ENCODE measurements at places on chromosomes 1 and 21.

- DNase-seq: no peak
Observed at GRCh38 chr1:119083980-119084379, 56.5 kb downstream of the WARS2 start.

GRCh38 chr1:165215676-165216075 lies 140.8 kb downstream of the LMX1A start:
- DNase-seq: no peak

- DNase-seq: no peak
Observed at GRCh38 chr1:19923137-19923952, at the start of gene PLA2G2E. Gene PLA2G2E (minus strand): TSS chr1:19923617. CDS start chr1:19923559, 58 bp downstream.

GRCh38 chr1:85328713-85329397 lies 52.4 kb upstream of the BCL10 start:
- DNase-seq: peak; percentile 99

DNA sequence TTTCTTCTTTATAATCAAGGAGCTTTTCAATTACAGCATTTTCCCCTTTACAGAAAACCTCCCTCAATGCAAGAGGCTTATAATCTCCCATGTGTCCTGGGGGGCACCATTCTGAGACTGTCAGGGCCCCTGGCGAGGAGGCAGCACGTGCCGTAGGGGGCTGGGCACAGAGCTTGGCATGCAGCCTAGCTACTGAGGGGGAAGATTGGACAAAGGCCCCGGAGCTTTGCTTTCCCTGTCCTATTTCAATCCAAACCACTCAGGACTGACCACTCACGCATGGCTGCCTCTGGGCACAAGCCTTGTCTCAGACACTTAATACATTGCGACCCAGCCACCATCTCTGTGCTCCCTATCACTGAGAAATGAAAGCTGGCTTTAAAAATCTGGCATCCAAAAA lies 2.8 kb upstream of the RAP1GAP start:
- no peak for DNase-seq

- DNase-seq: peak; percentile 94
Observed at GRCh38 chr1:32992489-32993323, 28.1 kb upstream of the RNF19B start.

- DNase-seq: no peak
Observed at GRCh38 chr21:35051287-35051818, 2.3 kb upstream of the RUNX1 start.

DNA sequence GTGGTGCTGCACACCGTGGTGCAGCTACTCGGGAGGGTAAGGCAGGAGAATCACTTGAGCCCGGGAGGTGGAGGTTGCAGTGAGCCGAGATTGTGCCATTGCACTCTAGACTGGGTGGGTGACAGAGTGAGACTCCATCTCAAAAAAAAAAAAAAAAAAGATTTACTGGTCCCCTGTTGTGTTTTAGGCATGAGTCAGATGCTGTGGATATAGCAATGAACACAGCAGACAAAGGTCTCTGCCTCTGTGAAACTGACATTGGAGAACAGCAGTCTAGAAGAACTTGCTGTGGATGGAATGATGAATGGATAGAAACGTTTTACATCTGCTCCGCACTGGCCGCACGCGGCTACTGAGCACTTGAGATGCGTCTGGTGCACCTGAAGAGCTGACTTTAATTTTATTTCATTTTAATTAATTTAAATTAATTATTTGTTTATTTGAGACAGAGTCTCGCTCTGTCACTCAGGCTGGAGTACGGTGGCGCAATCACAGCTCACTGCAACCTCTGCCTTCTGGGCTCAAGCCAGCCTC lies 24.5 kb upstream of the EPHA2 start:
- DNase-seq: no peak

DNA sequence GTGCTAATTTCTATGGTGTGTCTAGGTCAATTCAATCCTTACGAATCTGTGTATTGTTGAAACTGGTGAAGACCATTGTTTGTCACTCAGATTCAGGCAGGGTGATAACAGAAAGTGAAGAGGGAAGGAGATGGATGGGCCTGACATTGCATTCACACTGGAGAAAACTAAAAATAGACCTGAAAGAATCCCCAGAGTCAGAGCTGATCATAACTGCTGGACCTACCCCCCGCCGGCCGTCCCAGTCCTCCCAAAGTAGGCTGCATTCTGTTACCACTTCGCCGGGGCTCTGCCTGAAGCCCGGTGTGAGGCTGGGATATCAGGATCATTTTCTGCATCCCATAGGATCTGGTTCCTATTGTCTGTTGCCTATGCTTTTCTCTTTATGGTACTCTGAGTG lies 121.1 kb downstream of the NUF2 start:
- no peak for DNase-seq

DNA sequence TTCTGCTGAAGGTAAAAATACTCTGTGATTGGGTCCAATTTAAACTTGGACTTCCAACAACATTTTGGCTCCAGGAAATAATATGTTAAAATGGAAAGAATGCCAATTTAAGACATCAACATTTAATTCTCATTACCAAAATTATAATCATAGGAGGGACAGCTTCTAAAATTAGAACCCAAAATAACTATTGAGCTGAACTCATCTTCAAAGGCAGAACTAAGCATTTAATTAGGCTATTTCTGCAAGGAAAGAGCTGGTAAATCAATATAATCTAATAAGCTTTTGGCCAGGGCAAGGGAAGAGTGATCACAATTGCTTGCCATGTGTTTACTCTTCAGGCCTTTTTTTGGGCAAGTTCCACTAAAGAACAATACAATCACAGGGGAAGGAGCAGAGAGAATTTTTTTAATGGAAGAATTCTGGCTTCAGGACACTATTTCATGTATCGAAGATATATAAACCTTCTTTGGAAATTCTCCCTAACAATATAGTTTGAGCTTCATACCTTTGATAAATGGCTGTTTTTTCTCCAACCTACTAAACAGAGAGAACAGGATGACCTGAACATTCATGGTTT lies 133.1 kb upstream of the PTBP2 start:
- DNase-seq: no peak

DNA sequence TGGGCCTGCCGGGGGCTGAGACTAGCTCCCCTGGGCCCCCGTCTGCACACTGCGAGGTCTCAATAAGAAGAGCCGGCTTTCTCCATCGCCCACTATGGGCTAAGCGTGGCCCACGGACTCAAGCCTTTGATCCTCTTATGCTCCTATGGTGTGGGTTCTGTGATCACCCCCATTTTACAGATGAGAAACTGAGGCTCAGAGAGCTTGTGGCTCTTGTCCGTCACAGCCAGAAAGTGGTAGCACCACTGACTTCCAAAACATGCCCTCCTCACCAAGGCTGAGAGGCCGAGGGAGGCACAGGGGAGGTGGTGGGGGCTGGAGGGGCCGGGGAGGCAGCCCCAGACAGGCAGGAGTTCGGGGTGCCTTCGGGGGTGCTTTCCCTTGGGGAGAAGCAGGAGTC lies 39.0 kb upstream of the CASZ1 start:
- DNase-seq: no peak

DNA sequence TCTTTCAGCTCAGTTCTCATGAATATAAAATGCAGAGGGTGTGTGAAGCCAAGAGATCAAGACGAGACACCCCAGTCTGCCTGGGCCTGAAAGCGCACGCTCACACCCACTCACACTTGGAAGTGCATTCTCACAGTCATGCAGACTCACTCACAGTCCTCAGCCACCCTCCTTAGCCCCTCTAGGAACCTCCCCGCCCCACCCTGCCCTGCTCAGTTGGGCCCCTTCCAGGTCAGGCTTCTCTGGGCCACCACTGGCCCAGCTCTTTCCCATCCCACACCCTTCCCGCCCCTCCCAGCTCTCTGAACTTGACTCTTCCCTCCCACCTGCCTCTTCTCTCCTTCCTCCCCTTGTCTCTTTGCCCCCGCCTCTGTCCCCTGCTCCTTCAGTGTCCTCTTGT lies 93.8 kb downstream of the EPHB2 start:
- DNase-seq: no peak

- DNase-seq: no peak
Observed at GRCh38 chr1:235073331-235073967, 55.2 kb downstream of the TOMM20 start.

DNA sequence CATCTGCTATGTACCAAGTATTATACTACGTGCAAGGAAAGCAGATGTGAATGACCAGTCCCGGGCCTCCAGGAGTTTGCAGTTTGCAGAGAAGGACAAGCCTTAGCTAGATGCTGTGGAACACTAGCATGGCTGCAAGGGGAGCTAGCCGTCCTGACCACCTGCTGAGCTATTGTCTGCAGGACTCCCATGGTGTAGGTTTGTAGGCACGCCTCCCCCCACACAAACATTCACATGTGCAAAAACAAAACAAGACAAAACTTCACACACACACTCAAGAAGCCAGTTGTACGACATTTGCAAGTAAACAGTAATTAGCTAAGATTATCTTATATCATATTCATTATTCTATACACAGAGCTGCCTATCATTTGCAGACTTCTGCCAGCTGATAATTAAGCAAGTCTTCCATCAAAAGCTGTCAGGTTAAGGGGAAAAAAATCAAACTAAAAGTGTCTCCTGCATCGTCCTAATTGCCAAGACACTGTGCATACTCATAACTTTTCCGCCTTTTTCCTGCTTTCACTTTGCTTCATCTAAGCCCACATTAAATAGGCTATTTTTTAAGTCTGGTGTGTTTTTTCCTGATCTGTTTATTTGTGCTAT lies 10.7 kb upstream of the HNRNPU start:
- DNase-seq: no peak

DNA sequence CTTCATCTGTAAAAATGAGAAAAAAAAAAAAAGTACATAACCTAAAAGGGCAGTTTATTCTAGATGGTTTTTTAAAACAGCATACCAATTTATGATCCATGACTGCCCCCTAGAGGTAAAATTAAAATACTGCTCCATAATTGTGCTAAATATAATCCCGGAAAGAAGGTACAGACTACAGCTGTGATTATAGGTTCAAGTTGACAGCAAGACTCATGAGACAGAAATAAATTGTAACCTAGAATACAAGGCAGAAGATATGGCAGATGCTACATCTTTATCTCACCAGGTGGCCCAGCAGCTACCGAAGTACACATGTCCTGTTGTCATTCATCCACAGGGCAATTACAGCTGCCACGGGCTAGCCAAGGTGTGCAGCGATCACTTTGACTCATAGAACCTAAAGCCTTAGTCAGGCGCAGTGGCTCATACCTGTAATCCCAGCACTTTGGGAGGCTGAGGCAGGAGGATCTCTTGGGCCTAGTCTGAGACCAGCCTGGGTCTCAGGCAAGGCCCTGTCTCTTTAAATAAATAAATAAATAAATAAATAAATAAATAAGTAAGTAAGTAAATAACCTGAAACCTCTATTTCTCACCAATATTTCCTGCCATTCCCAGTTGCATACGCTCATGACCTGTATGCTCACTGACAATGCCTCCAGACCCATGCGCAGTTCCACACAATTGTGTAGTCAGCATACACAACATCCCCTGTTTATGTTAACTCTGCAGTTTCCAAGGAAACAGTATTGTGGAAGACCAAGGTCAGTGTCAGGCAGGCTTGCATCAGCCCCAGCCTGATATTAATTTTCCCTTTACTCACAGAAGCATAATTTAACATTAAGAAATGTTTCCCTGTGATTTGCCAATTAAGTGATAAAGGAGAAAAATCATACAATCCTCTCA lies 18.3 kb upstream of the PPIE start:
- DNase-seq: no peak

- no peak for DNase-seq
Observed at GRCh38 chr21:32807717-32808380, 36.3 kb upstream of the PAXBP1 start.

GRCh38 chr21:41369105-41369919 lies 7.5 kb downstream of the MX2 start:
- no peak for DNase-seq

- DNase-seq: no peak
Observed at GRCh38 chr1:119326251-119326650, 42.3 kb upstream of the HAO2 start.

DNA sequence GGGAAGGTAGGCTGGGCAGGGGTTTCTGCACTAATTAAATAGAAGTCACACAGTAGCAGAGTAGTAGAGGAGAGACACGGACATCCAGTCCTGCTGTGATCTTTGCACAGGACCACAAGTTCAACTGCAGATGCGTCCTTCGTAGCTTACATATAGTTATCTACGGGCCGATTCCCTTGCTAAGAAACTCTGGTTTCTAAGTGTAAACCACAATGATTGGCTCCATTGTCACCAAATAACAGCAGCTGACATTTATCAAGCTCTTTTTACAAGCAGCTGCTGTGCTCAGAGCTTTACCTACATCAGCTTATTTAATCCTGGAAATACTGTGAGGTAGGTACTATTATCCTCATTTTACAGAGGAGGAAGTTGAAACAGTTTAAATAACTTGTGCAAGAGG lies 3.1 kb downstream of the SLC45A3 start:
- DNase-seq: no peak

DNA sequence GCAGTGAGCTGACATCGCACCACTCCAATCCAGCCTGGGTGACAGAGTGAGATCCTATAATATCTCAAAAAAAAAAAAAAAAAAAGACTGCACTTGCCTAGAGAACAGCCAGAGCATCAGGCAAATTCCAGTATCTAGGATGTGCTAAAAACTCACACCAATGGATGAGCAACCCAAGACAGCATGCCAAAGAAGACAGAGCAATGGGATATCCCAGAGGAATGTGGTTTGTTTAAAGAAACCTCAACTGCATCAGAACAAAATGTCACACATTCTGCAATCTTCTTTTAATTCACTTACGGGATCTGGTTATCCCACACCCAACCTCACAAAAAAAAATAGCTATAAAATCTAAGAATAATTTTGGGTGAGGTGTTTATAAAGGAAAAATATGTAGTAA lies 7.3 kb downstream of the KCNH1 start:
- no peak for DNase-seq
